ENCODE measurements at places on chromosomes 4 and X.

DNA sequence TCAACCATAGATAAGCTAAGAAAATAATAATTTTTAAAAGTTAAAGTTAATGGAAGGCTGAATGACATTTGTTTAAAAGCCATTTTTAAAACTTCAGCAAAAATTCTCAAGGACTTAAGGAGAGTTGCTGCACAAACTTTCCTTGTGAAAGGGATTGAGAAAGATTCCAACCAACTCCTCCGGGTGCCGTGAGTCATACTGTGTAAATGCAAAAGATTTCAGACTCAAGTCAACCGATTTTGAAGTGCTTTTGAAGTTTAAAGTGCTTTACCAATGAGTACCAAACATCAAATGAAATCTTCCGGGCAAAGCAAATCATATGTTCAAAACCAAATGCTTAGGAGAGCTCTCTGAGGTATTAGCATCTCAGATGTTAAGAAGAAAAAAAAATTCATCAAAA, 31.4 kb downstream of the VCX2 start:
- peak; percentile 5 for DNase-seq

GRCh38 chr4:88706574-88706973, 8.9 kb upstream of the NAP1L5 start:
- DNase-seq, result no peak

GRCh38 chr4:41579043-41579442, 41.1 kb downstream of the LIMCH1 start:
- DNase-seq, result no peak

GRCh38 chrX:124651031-124651430, 304.7 kb downstream of the SH2D1A start:
- DNase-seq, result no peak

DNA sequence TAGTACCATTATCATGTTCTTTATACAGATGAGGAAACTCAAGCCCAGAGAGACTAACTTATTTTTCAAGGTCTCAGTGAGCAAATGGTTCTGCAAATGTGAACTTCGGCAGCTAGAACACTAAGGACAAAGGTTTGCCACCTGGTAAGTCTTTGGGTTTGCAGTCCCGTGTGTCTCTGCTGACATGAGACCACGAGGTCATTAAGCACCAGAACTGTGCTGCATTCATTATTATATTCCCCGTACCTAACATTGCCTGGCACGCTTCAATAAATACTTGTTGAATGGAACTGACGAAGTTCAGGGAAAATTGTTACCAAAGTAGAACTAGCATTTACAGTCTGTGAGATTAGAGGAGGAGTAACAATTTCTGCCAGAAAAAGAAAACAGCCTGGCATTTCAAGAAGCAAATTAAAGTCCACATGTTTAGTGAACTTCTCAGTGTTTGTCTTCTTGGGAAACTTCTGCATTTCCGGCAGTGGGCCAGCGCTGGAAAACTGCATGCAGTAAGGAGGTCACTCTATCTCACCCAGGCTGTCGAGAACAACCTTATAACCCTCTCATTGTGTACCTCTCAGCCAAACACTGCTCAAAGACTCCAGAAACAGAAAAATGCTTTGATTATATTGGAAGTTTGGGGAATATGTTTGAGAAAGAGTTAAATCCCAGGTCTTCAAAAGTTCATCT, 67.4 kb upstream of the CPEB2 start:
- DNase-seq, result no peak

DNA sequence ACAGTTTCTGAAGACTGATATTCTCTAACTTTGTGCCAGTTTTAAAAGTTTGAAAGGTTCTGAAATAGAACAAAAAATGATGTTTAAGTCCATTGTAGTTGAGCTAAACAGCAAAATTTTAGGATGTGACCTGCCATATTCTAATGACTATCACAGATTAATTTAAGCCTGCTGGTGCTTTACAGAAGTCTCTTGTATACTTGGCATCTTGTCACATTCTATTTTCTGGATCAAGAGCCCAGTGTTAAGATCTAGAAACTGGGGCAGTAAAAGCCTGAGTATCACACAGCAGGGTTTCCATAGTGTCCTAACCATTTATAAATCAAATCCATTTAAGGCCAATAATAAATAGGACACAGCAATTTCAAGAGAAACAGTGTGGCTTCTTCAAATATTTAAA, 12.4 kb downstream of the FSTL5 start:
- no peak for DNase-seq

- DNase-seq, result no peak
Observed at GRCh38 chr4:173332021-173332487, 2.1 kb downstream of the HMGB2 start.

- no peak for DNase-seq
Observed at GRCh38 chr4:90181644-90182043, 54.5 kb downstream of the CCSER1 start.

DNA sequence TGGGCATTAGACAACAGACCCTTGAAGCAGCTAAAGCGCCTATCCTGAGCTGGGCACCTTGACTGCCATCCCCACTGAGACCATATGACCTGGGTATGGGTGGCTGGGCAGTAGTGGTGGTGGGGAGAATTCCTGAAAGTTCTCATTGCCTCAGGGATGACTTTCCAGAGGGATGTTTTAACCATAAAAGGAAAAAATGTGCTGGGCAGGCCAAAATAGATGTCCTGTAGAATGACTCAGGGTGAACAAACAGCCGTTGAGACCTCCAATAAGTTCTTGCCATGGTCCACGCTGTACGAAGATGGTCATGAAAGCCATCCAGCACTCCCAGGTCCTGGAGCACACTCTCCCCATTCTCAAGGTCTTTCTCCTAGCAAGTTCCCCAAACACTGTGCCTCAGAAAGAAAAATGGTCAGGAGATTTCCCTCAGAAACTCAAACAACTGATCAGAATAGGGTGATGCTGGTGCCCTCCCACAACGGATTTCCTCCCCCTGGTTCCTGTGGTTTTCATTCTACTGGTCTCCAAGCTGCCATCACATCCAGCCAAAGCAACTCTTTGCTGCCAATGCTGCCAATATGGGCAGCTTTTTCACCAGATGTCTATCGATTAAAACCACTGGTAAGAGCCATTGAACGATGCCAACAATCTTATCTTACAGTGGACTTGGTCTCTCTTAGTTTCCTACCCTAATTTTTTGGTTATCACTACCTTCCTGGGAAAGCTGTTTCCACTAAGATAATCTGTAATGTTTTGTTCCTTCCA, 11.2 kb downstream of the CDKN2AIP start:
- no peak for DNase-seq

- no peak for DNase-seq
Observed at GRCh38 chr4:19348746-19349145, 903.0 kb upstream of the SLIT2 start.

DNA sequence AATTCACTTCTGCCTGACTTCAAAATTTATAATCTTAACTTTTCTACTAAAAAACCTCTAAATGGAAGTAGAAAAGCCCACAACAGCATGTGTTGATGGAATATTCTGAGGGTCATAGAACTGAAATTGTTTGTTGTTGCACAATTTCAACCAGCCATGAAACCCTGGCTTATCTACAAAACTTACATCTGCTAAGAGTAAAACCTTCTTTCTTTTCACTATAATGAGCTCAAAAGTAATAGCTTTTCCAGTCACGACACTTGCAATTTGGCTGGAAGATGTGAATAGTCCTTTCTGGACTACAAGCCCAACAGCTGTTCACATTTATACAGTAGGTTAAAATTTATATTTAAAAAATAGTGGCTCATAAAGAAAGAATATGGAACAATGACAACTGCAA, 250.0 kb downstream of the GPAT3 start:
- no peak for DNase-seq

GRCh38 chr4:14168919-14169318, 541.4 kb upstream of the BOD1L1 start:
- DNase-seq, result peak; percentile 35

DNA sequence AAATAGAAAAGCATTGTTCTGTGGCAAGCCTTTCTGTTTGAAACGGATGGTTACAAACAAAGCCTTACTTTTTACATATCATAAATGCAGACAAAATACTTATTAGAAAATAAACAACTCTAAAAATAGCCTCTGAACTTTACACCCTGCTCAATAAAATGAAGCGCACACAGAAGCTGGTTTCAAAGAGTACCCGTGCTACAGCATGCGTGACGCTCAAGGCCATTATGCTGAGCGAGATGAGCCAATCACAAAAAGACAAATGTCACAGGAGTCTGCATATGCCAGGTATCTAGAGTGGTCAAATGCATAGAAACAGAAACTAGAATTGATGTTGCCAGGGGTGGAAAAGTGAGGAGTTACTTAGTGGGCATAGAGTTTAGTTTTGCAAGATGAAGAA, 326.5 kb upstream of the GATB start:
- DNase-seq, result no peak

GRCh38 chr4:55749666-55750065, 69.9 kb upstream of the EXOC1L start:
- DNase-seq, result no peak

DNA sequence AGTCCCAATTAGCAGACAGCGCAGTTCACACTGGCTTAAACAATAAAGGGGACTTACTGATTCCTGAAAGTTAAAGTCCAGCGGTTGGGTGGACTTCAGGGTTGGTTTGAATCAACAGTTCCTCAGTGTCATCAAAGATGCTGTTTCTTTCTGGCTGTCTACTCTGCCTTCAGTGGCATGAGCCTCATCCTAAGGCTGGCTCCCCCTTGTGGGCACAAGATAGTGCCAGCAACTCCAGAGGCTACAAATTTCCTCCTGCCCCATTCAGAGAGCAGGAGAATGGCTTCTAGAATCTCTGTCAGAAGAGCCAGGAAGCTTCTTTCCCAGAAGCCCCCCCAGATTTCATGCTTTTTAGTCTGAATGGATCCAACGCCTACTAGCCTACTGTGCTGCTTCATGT, 82.4 kb upstream of the MTM1 start:
- no peak for DNase-seq

GRCh38 chr4:170229006-170229405, 139.2 kb upstream of the AADAT start:
- no peak for DNase-seq

- DNase-seq, result no peak
Observed at GRCh38 chr4:21763855-21764254, 184.7 kb downstream of the KCNIP4 start.

GRCh38 chrX:52280812-52281211, 88.0 kb upstream of the XAGE2 start:
- no peak for DNase-seq

DNA sequence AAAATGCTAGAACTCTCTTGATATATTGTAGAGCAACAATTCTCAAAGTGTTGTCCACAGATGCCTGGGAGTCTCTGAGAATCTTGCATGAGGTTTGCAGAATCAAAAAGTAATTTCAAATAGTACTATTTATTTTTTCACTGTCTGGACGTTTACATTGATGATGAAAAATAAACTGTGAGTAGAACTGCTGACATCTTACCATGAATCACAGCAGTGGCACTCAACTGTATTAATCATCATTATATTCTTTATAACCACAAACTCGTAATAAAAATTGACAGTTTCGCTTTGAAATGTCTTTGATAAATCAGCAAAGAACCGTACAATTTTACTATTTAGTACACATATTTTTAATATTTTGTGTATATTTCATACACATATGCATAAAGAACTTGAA, 94.5 kb downstream of the NAF1 start:
- DNase-seq, result no peak

DNA sequence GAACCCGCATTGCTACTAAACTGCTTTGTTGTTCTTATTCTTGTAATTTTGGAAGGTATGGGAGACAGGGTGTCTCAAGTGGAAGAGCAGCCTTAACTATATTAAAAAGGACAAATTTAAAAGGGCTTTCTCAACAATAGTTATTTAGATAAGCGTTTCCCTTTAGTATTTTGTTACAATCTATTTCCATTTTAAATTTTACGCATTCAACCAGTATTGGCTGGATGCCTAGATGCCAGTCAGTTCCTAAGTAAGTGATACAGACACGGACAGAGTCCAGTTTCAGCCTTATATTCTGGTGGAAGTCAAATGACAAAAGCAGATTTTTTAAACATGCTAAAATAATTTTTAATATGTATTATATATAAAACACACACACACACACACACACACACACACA, 28.3 kb downstream of the FAT1 start:
- DNase-seq, result no peak

- peak; percentile 1 for DNase-seq
Observed at GRCh38 chr4:69984030-69984443, 11.7 kb upstream of the STATH start.

GRCh38 chr4:8610858-8611616, 18.5 kb downstream of the CPZ start:
- no peak for DNase-seq

- no peak for DNase-seq
Observed at GRCh38 chr4:155837203-155837796, 28.8 kb downstream of the ASIC5 start.

- no peak for DNase-seq
Observed at GRCh38 chr4:142959173-142959572, 113.1 kb upstream of the INPP4B start.

- DNase-seq, result no peak
Observed at GRCh38 chrX:20857746-20858145, 516.5 kb upstream of the CNKSR2 start.

- DNase-seq, result no peak
Observed at GRCh38 chr4:109953556-109953955, 40.9 kb downstream of the EGF start.

DNA sequence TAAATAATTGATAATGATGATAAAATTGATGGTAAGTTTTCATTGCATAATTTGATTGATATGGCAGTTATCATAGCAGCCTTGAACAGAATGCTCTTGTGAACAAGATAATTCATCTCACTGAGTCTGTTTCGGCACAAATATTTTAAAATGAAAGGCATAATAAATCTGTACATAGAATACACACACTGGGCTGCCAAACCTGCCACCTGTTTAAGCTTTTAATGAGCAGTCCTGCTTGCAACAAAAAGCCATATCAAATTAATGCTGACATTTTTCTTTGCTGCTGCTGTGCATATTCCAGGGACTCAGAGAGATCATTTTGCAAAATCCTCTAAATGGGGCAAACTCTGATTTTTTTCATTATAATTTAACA, 201.1 kb downstream of the ARHGAP24 start:
- no peak for DNase-seq

DNA sequence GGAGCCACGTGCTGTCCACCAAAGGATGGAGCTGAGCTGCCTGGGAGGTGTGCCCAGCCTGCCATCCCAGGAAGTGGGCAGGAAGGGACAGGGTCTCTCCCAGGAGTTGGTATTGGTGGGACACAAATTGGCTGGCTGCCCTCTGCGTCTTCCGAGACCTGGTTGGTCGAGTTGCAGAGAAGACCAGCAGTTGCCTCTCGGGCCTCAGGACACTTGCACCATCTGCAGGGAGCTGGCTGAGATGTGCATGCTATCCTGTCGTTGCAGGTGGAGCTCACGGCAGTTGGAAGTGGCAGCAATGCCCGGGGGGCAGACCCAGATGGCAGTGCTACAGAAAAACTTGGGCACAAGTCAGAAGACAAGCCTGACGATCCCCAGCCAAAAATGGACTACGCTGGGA, 30.2 kb downstream of the BCORL1 start:
- DNase-seq, result no peak

Measured in fibroblast of skin of left biceps (primary cell).